Left lung (tissue), 14 donors: ENCODE measurements at places on chromosomes 13 and 19. TPM values are rescaled to one million over a fixed set of nuclear protein-coding genes. Genes with fewer than 3 reads are reported as not detected.

TUBA3C gene
- not detected for total RNA-seq

ZNF99 gene
- 0.06 TPM for total RNA-seq

SPIB gene
- 0.34 TPM for total RNA-seq

F10 gene
- 7.8 TPM for total RNA-seq

ZIM2 gene
- total RNA-seq = 0.12 TPM

TMEM255B gene
- total RNA-seq = 30.7 TPM

DMKN gene
- 136 TPM for total RNA-seq
